ENCODE measurements at places on chromosomes 11 and 22.

DNA sequence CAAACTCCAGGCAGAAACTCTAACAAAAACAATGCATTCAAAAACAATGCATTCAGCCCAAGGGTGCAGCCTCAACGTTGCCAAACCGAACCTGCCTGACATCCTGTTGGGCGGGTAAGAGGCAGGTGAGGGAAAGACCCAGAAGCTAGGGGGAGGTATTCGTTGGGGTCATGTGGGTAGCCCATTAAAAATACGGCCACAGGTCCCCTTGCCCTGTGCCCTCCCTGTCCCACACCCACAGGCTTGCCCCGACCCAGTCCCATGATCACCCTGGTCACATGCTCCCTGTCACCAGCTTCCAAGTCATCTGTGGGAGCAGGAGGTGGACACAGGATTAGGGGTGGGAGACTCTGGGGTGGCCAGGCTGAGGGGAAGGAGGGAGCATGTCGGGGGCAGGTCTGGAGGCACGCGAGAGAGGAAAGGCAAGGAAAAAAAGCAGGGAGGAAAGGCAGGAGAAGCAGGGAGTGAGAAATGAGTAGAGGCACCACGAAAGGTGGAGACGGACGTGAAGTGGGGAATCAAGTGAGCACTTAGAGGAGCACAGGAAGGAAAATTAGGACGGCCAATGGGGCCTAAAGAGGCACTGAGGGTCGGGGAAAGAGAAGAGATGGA, 683 bp downstream of the PLA2G6 start:
- DNase-seq: no peak

GRCh38 chr11:9820260-9820659, 156.4 kb downstream of the SWAP70 start:
- DNase-seq: no peak

DNA sequence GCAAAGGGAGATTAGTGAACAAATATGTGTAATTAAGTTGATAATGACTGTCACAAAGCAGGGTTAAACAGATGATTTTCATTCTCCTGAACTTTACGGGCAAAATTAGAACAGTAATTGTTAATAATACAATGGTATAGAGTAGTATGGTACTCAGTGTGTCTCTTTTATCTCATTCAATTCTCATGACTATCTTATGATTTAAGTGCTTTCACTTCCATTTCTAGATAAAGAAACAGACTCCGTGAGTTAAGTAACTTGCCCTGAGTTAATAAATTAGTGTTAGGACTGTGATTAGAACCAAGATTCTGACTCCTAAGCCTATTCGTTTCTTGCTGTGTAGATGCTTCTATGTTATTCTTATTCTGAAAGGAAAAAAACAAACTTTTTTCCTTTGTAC, 22.0 kb downstream of the PIH1D2 start:
- no peak for DNase-seq

GRCh38 chr22:19446603-19447329, 745 bp downstream of the C22orf39 start:
- DNase-seq: no peak

DNA sequence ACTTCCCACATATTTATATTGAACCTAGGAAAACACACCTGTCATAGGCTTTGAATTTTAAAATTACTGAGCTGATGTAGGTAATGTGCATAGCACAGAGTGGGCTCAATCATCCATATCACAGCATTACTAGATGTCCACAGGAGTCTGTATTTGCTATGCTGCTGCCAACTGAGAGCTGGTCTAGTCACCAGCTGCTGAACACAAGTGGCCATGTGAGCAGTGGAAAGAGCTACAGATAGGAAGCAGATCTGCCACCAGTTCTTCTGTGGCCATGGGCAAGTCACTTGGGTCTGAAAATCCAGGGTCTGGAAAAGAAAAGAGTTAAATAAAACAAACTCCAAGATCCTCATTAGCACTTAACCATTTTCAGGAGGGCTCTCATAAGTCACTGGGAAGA, 91.8 kb downstream of the APIP start:
- DNase-seq: no peak

DNA sequence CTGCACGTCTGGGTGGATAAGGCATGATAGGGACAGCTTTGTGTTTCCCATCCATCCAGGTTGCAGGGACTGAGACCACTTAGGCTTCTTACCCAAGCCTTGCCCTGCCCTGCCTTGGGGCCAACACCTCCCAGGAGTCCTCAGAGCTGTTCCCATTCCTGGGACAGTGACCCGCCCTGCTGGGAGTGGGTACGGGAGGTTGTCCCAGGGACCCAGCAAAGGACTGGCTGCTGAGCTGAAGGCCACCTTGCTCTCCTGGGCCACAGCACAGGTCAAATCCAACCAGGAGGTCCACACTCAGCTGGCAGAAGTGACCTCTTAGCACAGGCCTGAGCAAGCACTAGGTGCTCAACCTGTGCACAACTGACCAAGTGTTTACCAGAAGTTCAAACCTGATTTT, 16.9 kb upstream of the ARHGEF17 start:
- no peak for DNase-seq

DNA sequence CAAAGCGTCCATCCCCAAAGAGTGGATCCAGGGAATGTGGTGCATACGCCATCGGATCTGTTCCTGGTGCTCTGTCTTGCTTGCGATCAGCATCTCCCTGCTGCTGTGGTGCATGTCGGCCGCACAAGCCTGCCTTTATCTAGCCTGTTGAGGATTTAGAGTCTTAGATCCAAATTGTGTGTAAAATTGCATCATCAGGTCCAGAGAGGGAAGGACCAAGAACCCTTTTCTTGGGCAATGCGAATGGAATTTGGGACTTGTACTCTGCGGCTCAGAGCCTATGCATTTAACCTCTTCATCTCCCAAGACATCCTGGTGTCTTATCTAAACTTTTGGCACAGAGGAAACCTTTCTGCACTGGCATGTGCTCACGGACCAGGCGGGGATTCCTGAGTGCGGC, 1238.7 kb downstream of the TBC1D22A start:
- no peak for DNase-seq

GRCh38 chr11:117005758-117006157, 92.5 kb downstream of the SIK3 start:
- DNase-seq: no peak

GRCh38 chr11:129950101-129951091, 52.2 kb downstream of the PRDM10 start:
- DNase-seq: no peak

- DNase-seq: no peak
Measured at GRCh38 chr11:75244052-75244814, 3.7 kb downstream of the TPBGL start.

DNA sequence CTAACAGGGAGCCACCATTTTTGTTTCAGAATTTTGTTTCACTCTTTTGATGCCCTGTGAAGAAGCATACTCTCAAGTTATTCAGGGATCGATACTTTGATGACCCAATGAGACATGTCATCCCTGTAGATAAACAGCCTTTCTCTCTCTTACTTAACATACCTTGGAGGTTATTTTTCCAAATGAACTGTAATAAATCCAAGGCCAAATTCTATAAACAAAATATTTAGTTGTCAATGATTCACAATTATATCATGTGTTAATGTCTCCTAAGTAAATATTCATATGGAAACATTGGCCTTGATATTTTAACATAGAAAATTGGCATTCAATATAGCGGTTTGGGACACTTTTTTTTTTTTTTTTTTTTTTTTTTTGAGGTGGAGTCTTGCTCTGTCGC, 97.5 kb downstream of the LUZP2 start:
- no peak for DNase-seq

GRCh38 chr11:74871037-74871436, 77.9 kb downstream of the XRRA1 start:
- no peak for DNase-seq

DNA sequence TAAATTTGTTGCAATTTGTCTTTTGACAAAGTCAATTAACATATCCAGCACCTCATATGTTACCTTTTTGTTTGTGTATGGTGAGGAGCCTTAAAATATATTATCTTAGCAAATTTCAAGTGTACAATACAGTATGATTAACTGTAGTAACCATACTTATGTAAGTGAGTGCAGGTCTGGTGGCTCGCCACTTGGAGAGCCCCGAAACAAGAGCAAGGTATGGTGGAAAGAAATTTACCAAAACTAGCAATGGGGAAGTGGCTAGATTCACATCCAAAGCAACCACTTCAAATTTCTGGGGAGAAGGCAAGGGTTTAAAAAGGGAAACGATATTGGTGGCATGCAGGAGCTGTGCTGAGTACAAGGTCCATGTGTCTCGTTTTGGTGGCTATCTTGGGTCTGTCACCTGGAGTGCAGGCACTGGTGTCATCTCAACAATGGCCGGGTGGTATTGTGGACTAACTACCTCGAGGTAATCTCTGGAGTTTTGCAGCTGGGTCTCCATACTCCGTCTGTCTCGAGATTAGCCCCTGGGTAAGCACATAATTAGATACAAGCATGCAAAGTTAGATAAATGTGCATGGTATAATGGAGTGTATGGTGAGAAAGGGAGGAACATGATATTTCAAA, 8.2 kb upstream of the FNBP4 start:
- peak; percentile 60 for DNase-seq

GRCh38 chr11:65438257-65439151, 15.9 kb downstream of the NEAT1 start:
- no peak for DNase-seq

GRCh38 chr22:26838471-26838825, 181.1 kb downstream of the MIAT start:
- no peak for DNase-seq

GRCh38 chr11:35550374-35551036, 25.1 kb upstream of the PAMR1 start:
- no peak for DNase-seq

DNA sequence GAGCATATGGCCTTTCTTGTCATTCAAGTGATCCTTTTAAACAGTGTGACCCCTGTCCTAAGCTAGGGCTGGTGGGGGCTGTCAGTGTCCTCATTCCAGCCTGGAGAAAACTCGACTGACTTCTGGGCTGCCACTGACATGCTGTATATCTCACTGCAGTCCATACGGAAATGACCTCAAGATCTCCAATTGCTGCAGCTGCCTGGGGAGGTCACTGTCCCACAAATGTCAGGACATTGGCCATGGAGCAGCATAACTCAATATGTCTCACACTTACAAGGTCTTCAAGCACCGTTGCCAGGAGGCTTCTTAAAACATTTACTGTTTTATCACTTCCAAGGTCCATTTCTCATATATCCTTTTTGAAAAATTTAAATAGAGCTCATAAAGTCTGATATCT, 27.8 kb upstream of the CSNK2A3 start:
- DNase-seq: no peak

GRCh38 chr22:49715450-49715849, 112.2 kb downstream of the BRD1 start:
- DNase-seq: peak; percentile 18

DNA sequence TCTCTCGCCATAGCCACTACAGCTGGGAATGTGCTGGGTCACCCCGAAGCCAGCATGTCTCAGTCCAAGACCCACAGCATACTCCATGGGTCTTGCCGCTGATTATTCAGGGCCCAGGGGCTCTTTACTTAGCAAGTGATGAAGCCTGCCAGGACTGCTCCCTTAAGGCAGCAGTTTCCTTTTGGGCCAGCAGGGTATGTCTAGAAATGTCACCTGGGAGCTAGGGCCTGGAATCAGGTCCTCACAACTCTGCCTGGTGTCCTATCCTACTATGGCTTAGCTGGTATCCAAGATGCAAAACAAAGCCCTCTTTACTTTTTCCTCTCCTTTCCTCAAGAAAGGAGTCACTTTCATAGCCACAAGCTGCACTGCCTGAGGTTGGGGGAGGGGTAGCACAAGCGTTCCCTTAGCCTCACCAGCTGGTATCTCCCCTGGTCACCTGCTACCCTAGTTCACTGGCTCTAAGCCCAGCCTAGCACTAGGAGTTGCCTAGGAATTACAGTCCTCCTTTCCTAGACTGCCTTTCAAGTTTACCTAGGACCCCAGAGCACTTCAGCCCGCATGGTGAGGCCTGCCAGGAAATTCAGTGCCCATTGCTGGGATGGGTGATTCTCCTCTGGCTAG, 22.6 kb upstream of the NCR3LG1 start:
- DNase-seq: no peak

DNA sequence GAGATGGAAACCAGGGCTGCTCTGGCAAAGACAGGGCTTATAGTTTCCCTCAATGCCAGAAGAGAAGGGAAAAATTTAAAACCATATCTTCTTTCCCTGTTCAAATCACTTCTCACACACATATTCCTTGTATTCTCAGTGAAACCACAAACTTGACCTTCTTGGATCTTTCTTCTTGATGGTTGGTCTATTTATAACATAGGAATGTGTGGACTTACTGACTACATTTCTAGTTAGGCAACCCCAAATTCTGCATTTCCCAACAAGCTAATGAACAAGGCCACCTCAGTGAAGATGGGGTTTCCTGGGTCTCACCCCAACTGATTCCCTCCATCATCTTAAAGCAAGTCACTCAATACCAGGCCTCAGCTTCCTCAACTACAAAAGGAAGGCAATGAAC, 3.8 kb upstream of the QSER1 start:
- no peak for DNase-seq

DNA sequence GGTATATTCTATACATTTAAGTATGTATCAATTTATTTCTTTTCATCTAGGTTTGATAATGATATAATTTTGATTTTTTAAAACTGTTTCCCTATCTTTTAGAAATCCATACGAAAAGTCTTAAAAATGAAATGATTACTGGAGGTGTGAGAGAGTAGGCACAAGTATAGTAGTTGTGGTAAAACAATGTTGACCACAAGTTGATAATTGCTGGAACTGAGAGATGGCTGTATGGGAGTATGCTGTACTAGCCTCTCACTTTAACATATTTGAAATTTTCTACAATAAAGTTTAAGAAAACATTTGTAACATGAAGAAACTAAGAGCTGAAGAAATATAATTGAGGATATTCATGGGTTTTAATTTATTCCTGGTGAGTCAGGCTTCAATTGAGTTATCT, 30.0 kb downstream of the FSHB start:
- DNase-seq: no peak

- no peak for DNase-seq
Measured at GRCh38 chr11:34284811-34285481, 72.9 kb downstream of the ABTB2 start.

DNA sequence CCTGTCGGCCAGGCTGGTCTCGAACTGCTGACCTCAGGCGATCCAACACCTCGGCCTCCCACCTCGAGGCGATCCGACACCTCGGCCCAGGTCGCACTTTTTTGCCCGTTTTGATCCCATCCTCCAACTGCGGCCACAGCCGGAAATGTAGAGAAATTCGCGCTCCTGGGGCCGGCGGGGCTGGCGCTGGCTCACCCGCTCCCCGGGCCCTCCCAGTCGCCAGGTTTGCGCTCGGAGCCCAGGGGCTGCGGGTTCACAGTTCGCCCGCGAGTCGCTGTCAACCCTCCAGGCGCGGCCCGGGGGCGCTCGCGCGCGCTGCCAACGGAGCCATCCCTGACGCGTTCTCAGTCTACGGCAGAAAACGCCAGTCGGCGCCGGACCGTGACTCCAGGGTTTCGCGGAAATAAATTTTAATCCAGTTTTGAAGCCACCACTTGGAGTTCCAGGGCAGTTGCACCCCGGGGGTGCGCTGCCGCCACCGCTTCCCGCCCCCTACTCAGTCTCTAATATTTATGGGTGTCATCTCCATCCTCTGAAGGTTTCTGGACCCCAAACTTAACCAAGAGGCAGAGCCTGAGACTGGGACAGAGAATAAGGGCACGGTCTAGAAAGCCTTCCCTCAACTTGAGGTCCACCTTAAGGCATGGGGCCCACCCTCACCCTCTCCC, 1.5 kb upstream of the KLHDC7B start:
- DNase-seq: peak; percentile 94

GRCh38 chr22:44625421-44625760, 76.6 kb upstream of the PRR5 start:
- DNase-seq: no peak

GRCh38 chr22:32776397-32776796, 25.1 kb upstream of the TIMP3 start:
- no peak for DNase-seq

Data from D341Med (cell line).